ENCODE measurements at places on chromosomes 3 and 15. TPM values are rescaled to one million over a fixed set of nuclear protein-coding genes. Genes with fewer than 3 reads are reported as not detected.
A peak's percentile ranks its signal among the peaks of the same experiment; 100 is the strongest.

GRCh38 chr15:78195735-78196201 is 38.6 kb downstream of the ACSBG1 start:
- peak; percentile 48 for DNase-seq

DNA sequence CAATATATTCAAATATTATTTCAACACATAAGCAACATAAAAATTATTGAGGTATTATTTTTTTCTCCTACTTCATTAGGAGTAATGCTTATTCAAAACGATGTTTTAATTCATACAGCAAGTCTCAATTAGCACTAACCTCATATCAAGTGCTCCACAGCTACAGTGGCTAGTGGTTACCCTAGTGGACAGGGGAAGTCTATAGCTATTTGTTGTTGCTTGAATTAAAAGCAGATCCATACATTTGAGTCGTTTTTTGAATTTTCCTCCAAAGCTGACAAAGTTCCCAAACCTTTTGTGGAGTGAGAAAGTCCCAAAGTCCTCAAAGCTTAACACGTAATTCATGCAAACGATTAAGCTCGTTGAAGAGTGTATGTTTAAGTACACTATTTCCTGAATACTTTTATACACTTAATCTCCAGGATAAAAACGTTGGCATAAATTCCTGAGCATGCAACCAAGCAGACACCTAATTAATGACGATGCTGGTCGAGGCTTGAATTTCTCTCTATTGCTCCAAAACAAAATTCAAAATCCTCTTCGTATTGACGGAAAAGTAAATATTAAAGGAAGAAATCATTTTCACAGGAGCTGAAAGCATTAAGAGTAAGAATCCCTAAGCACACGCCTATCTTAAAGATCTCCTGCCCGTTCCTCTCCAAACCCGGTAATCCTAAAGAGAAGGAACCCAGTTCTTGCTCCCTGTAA is 985 bp downstream of the VPS13C start:
- no peak for DNase-seq

GRCh38 chr3:76024640-76025039 is 239.3 kb upstream of the ZNF717 start:
- no peak for DNase-seq

- DNase-seq = no peak
Observed at GRCh38 chr3:34175636-34176176, 377.3 kb downstream of the PDCD6IP start.

VILL gene
- total RNA-seq = 3.2 TPM

- DNase-seq = no peak
Observed at GRCh38 chr3:44079916-44080315, 161.8 kb upstream of the TOPAZ1 start.

- no peak for DNase-seq
Observed at GRCh38 chr3:27311400-27311799, 57.8 kb downstream of the NEK10 start.
